ENCODE measurements at places on chromosomes 6 and 20.

DNA sequence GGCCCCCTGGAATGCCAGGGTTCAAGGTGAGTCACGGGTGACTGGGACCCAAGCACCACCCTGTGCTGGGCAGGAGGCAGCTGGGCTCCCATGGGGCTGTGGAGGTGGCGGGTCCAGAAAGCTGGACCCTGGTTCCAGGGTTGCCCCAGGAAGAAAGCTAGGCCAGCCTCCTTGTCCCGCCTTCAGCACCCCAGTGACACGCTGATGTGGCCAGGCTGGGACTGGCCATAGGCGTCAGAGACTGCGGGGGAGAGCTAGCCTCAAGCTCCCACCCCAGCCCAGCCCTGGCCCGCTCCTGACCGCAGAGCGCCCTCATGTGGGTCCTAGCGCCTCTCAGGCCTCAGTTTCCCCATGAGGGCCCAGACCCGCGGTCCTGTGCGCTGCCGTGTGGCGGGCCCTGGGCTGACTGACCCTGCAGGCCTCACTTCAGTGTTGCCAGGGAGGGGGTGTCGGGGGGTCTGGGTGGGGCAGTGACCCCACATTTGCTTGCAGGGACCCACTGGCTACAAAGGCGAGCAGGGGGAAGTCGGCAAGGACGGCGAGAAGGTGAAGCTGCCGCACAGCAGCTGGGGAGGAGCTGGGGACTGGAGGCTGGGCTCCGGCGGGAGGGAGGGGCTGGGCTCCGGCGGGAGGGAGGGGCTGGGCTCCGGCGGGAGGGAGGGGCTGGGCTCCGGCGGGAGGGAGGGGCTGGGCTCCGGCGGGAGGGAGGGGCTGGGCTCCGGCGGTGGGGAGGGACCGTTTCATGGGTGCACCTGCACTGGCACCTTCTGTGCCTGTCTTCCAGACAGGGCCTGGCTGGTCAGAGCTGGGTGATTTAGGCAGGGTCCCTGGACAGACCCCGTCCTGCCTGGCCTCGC, 7.9 kb downstream of the COL9A3 start:
- peak; percentile 91 for DNase-seq

DNA sequence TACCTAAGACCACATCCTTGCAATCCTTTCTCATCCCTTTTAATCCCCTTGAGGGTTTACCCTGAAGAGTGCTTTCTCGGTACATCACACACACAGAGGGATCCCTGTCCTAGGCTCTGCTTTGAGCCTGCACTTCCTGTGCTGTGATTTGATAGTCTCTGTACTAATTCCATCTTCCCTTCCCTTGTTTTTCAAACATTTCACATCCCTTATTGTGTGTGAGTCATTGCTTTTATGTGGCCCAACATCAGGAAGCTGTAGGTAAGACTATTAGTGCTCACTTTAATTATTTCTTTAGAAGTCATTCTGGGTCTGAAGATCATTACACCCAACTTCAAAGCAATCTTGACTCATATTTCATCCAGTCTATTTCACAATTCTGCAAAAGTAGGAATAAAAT, 57.2 kb upstream of the ANKEF1 start:
- DNase-seq, result no peak

GRCh38 chr6:54681987-54682386, 164.6 kb upstream of the FAM83B start:
- DNase-seq, result no peak

- no peak for DNase-seq
Measured at GRCh38 chr6:16446273-16446672, 207.9 kb downstream of the GMPR start.

DNA sequence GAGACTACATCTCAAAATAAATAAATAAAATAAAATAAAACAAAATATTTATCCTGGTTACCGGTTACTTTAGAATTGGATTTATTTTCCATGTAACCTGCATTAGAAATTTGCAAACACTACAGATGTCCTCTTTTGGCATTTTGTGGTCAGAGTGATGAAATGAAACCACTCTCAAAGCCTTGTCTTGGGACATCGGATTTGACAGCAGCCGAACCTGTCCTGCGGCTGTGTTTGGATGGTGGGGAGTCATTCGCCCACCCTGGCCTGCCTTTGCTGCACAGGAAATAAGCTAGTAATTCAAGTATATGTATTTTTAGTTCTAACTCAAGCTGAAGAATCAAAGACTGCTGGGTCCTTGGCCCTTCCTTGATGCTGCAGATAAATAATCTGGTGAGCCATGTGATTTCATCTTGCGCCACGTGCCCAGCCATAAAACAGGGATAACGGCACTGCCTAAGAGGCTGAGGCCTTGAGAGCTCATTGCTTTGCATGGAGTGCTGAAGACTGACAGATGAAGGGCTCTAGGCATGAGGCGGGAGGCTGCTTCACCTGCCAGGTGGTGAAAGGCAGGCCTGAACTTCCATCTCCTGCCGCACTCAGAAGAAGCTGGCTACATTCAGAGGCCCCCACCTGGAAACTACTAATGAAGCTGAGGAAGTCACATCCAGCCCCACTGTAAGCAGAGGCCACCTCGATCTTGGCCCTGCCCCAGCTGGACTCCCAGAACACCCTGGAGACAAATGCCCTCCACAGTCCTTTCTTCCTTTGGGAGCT, 76.9 kb downstream of the NOL4L start:
- DNase-seq, result no peak

DNA sequence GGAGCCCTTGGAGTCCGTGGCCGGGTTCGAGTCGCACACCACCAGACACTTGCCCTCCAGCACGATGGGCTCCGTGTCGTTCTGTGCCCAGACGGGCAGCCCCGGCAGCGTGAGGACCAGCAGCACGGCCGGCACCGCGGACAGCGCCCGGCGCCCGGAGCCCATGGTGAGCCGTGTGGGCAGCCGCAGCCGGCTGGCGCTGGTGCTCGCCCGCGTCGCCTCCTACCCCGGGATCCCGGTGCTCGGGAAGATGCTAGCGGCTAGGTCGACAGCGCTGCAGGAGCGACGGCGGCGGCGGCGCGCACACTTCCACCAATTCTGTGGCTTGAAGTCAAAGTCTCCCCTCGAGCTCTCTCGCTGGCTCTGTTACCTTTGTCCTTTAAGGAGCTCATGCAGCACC, 1.3 kb downstream of the CBLN4 start:
- peak; percentile 33 for DNase-seq
